ENCODE measurements at places on chromosomes 5 and 9. TPM values are rescaled to one million over a fixed set of nuclear protein-coding genes. Genes with fewer than 3 reads are reported as not detected.

The PCDHGA9 gene
- total RNA-seq, result 12.2 TPM

The KCTD16 gene
- total RNA-seq, result 0.10 TPM

The AJM1 gene
- total RNA-seq, result 2.2 TPM

The EIF4E1B gene
- not detected for total RNA-seq

The SUSD3 gene
- total RNA-seq, result 3.7 TPM
